ENCODE measurements at places on chromosomes 2 and 18.

- peak; percentile 95 for DNase-seq
Observed at GRCh38 chr2:20062615-20063545, 11.5 kb upstream of the LAPTM4A start.

DNA sequence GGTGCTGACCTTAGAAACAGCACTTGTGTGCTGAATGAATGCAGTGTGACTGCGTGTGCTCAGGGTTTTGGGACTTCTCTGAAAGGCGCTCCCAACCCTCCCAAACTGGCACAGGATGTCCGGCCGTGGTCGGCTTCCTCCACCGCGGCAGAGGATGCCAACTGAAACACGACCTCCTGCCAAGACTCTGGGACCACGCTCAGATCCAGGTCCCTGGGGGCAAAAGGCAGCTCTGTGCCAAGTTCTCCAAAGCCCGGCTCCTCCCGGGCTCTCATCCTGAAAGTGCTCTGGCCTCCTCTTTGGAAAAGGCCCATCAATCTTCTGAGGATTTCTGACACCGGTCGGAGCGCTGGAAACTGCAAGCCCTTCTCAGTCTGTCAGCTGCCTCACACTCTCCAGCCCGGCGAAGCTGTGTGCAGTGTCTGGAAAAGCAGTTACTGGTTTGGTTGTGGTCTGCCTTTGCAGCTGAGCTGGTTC lies 32.3 kb upstream of the ZBTB7C start:
- DNase-seq = no peak

DNA sequence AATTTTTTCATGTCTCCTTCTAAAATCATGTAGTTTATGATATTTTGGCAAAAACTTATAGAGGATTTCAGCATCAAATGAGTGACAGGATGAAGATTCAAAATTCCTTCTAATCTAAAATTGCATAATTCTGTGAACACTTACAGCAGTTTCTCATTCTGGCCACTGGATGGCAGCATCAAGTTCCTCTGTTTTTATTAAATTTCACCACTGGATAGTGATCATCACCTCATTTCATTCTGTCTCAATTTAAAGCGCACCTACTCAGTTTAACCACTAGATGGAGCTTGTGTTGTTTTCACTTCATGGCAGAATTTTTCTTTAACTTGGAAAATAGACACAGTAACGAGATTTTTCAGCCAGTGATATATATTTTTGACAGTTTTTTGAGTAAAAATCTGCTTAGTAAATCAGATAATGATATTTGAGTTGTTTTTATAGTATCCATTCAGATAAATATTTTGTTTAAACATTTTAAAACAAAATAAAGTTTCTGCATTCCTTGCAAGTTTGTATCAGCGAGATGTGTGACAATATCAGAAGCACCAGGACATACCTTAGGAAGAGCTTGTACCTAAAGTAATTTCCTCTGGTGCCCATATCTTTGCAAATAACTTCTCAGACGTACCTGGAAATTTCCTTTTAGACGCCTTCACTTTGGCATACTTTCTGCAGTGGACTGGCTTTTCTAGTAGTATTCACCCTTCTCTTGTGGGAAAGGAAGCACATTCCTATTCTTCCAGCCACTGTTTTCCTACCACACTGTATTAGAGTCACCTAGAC lies 94.7 kb upstream of the ARHGAP15 start:
- peak; percentile 80 for DNase-seq

DNA sequence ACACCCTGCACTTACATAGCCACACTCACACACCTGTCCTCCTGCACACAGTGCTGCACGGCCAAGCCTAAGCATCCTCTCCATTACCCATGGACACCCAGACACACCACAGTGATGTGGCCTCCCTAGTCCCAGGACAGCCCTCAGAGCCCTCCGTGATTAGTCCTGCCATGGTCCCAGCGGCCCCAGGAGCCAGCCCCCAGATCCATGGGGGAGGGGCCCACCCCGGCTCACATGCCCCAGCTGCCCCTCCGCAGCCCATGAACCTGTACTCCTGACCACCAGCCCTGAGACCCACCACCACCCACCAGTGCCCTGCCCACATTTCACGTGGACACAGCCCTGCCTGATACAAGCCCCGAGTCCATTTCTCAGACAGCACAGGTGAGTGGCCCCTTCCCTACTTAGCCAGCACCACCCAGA lies 8.1 kb upstream of the DUSP2 start:
- no peak for DNase-seq

DNA sequence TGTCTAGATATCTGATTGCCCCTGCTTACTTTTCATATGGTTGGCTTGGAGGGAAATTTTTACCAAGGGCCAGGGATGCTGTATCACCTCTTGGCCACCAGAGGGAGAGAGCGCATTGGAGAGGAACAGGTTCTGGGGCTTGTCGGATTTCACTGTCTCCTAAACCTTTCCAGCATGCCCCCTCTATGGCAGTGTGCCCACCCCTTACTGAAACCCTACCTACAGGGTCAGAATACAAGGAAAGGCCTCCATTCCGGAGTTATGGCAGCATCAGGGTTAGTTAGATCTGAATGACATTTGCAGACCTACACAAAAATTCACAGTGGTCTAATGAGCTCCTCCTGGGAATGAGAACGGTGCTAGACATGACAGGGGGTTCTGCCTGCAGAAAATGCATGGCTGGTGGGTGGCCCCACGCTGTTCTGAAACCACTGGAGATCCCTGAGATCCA lies 5.8 kb downstream of the SLC14A2 start:
- DNase-seq = peak; percentile 51

DNA sequence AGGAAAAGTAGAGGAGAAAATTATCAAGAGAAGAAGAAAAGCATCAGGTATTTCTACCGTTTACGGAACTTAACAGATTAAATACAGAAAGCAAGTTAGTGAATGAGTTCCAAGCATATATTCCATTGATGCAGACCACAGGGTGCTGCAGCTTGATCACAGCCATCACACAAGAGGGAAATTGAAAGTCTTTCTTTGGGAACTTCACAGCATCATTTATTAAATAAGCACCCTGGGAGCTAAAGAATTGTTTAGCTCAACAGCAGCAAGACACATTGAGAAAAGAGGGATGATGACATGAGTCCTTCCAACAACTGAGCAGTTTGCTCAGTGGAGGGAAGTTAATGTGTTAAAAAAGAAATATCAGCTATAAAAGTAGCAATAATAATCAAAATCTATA lies 69.3 kb upstream of the DYNC1I2 start:
- DNase-seq = no peak

- DNase-seq = no peak
Observed at GRCh38 chr18:74544898-74545297, 10.6 kb downstream of the CNDP1 start.

DNA sequence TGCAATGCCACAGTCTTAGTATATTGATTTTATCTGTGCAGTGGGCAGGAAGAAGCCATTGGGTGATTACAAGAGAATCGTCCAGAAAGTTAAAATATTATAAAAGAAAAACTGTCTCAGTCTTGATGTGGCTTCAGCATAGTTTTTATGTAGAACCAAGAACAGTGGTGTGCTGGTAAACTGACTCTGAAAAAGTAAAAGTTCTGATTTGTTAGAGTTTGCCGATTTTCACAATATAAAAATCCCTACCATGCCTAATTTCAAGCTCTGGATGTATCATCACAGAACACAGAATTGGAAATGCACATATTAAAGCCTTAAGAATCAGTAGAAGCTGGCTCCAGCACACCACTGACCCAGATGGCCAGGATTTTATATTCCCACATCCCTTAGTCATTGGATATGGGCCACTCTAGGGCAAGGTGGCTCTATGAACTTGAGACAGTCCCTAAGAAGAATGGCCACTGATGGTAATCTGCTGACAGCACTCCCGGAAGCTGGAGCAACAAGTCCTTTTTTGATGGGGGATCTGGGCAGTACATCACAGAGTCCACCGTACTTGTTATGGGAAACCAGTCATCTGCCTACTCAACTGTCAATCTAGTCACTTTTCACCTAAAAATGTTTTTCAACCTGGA lies 9.3 kb upstream of the PLEKHM3 start:
- DNase-seq = no peak
